ENCODE measurements at places on chromosomes 1 and 21. TPM values are rescaled to one million over a fixed set of nuclear protein-coding genes. Genes with fewer than 3 reads are reported as not detected.

- no peak for DNase-seq
Measured at GRCh38 chr1:117606649-117607430, 992 bp downstream of the TENT5C start.

DNA sequence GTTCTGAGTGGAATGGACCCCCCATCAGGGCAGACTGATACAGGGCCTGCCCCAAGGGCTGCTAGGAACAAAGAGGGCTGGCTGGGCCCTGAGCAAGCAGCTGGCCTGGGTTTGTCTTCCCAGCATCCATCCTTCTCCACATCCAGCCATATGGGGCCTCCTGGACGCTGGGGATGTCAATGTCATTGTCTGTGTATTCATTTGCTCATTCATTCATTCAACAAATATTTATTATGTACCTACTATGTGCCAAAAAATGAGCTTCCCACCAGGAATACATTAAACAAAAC is 15.6 kb upstream of the ECE1 start:
- no peak for DNase-seq

DNA sequence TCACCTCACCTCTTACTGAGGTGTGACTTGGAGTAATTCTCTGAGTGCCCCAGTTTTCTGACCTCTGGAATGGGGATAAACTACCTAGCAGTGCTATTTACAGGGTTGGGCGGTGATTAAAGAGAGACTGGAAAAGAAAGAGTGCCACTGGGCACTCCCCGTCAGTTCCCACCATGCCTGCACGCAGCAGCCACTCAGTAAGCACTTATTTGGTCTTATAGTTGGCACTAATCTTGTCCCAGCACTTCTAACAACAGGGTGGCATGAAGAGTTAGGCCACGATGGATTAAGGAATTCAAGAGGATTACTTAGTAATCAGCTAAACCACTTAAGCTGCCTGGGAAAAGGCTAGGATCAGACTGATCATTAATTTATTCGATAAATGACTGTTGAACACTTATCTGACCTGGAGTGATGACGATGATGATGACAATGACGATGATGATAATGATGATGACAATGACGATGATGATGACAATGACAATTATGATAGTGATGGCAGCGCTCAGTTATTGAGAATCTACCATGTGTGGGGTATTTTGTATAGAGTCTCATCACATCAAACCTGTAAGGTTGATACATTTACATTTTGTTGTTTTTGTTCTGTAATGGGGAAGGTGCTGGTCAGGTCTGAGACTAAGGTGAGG is 5.4 kb downstream of the CITED4 start:
- DNase-seq = no peak

DNA sequence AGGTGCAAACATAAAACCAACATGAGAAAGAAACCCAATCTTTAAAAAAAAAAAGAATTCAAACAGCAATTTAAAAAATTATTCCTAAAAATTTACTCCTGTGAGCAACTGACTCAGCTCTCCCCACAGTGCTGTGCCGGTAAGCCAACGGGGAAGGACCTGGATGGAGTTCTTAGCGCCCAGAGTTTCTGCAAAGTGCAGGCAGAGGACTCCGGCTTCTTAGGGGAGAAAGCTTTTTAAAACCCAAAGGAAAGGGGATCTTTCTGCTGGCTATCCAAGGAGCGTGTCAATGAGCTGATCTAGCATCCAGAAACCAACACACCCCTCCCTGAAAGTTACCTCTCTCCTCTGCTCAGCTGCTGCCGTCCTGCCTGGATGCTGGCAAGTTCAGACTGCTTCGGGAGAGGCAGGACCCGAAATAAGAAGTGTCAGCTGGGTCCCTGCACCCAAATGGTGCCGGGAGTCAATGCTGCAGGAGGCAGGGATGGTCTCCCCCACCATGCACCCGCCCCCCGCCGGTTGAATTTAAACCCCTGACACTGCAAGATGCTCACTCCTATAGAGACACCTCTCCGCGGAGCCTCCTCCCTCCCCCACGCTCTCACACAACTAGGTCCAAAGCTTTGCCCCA is 32.2 kb upstream of the H6PD start:
- no peak for DNase-seq

GRCh38 chr1:223426936-223427335 is 33.7 kb downstream of the CCDC185 start:
- DNase-seq = no peak

DNA sequence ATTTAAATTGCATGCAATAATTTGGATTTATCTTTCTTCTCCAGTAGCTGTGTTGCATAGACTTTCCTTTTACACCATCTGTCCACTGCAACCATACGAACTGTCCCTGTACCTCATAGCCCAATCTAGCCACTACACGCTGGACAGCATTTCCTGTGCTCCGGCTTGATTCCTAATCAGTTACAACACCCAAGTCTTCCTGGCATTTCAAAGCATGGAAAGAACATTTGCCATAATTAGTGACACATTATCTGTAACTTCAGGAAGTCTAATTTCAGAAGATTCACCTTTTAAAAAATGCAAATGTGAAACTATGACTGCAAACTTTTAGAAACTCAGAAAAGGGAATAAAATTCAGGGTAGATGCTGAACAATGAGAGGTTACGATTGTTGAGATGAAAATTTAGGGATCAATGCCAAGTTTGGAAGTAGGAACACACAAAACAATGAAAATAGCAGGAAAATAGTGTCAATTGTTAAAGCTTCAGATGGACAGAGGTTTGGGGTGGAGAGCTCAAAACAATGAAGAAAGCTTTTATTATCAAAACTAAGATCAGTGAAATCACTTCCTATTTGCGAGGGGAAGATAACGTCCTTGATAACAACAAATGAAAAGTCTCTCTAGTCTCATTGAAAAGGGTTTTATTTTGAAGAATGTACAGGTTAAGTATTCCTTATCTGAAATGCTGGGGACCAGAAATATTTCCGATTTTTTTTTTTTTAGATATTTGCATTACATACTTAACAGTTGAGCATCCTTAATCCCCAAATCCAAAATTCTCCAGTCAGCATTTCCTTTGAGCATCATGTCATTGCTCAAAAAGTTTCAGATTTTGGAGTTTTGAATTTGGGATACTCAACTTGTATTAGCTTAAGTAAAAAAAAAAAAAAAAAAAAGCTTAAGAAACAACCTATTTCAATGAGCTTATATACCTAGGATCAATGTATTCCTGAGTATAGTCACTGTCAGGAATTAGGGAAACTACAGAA is 107.3 kb downstream of the FNBP1L start:
- no peak for DNase-seq

- DNase-seq = no peak
Measured at GRCh38 chr1:244074559-244075171, 23.6 kb downstream of the ZBTB18 start.

GRCh38 chr1:36977731-36978406 is 56.4 kb downstream of the GRIK3 start:
- DNase-seq = no peak

GRCh38 chr1:8939362-8939995 is 6.2 kb upstream of the CA6 start:
- no peak for DNase-seq

GRCh38 chr1:54362881-54363340 is 43.3 kb downstream of the SSBP3 start:
- DNase-seq = no peak

DNA sequence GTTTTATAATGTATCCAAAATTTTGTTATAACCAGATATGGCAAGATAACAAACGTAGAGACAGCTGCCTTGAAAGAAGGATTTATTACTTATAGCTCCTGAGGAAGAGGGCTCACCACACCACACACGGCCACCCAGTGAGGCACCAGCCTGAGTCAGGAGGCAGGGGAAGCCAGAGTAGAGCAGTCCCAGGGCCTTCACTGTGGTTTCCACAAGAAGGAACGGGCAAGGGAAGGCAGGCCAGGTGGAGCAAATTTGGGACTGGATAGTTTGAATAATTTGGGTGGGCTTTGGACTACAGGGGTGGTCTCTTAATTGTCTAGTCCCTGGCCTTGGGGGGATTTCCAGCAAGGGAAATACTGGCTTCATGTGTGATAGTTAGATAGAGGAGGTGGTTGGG is 72.5 kb downstream of the RRAGC start:
- no peak for DNase-seq

DNA sequence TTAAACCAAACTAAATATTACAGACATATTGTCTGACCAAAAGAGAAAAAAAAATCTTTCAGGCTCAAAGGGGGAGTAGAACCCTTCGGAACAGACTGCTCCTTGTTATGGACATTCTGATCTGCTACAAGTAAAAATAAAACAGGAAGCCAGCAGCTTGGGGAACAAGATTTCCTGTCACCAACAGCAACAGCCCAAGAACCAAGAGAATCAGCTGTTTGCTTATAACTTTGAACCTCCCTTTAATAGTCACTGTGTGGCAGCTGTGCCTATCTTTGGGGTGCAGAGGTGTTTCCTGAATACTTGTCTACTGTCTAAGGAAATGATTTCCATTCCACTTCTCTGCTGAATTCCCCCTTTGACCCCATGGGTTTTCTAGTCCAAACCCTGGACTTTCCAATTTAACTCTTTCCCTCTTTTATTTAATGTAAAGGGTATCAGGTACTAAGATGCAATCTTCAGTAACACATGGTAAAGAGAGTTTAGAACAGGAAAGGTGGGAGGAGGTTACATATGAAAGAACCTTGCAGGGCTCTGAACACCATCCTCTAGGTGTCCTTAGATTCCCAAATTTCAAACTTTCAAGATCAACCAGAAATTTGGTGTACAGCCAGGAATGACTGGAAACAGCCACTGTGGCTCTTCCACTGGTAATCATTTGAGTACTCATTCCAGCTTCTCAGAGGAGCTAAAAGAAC is 38.6 kb downstream of the GPR3 start:
- DNase-seq = no peak

- no peak for DNase-seq
Measured at GRCh38 chr1:180917306-180918065, 4.8 kb downstream of the KIAA1614 start.

GRCh38 chr1:224809613-224810012 is 119.9 kb upstream of the DNAH14 start:
- no peak for DNase-seq

- no peak for DNase-seq
Measured at GRCh38 chr1:24748191-24749121, 3.2 kb downstream of the CLIC4 start.

GRCh38 chr1:61247051-61247825 is 164.9 kb downstream of the NFIA start:
- DNase-seq = no peak

GRCh38 chr1:165300400-165300903 is 56.1 kb downstream of the LMX1A start:
- no peak for DNase-seq

DNA sequence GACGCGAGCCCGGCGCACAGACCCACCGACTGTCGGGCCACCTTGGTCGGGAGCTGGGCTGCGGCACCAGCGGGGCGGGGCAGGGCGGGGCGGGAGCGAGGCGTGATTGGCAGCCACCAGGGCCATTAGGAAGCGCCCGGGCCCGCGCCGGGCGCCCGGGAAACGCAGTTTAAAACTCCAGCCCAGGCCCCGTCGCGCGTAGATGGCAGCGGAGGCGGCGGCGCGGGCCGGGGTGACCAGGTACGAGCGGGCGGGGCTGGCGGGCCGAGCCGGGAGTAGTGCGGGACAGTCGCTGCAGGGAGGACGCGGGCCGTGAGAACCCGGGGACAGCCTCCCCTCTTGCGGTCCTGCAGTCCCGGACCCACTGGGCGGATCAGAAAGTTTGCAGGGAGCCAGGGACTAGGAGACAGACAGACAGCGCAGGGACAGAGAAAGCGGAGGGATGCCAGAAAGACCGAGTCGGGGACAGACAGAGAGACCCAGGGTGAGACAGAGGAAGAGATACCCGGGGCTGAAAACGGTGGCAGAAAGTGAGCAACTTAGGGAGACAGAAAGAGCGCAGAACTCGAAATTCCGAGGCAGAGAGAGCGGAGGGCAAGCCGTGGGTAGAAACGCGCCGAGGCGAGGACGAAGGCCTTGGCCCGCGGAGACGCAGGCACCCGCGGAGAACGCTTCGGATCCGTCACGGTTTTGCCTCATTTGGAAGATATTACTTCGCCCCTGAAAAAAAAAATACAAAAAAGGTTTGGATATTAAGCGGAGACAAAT is at the start of gene DMBX1:
Gene DMBX1, plus strand, starts transcription at position 199 of the 768 bp plus-strand sequence. CDS start 17,175 bp downstream, outside the sequence.
- DNase-seq = no peak

- no peak for DNase-seq
Measured at GRCh38 chr1:12521096-12521495, 96.9 kb downstream of the DHRS3 start.

GRCh38 chr21:18117176-18117575 is 127.5 kb upstream of the CHODL start:
- DNase-seq = no peak

- DNase-seq = no peak
Measured at GRCh38 chr1:224539971-224540370, 76.1 kb upstream of the CNIH3 start.

DNA sequence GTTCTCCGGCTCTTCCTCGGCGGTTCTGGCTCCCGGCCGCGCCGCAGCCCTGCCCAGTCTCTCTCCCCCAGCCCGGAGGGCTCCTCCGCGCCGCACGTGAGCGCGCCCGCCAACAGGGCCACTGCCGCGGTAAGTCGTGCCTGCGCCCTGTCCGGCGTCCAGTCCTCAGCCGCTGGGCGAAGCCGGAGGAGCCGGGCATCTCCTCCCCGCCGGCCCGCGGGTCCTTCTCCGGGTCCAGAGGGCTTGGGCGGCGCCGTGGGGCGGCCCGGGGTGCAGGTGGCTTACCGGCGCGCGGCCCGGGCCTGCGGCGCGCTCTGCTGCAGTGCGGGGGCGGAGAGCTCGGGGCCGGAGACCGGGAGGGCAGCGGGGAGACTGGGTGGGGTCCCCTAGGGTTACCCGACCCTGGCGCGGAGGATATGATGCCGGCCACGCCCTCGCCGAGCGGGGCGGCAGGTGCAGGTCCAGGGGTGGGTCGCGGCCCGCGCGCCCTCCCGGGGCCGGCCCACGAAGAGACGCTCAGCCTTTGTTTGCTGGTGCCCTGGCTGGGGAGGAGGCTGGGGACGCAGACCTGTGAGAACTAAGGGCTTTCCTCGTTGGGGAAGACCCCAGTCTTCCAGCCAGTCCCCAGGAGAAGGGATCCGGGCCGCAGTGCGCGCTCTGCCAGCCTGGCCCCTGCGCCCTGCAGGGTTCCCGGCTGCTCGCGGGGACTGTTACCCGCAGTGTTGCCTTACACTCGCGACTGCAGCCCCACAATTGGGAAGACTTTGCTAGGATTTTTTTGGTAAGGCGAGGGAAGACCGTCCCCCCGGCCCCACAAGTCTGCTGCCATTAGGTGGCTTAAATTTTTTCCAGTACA is at the start of gene DOP1B:
Gene DOP1B, plus strand, starts transcription at position 10 of the 856 bp plus-strand sequence. CDS start 7,910 bp downstream, outside the sequence.
- DNase-seq = no peak

GRCh38 chr21:25895565-25896205 is 160.9 kb downstream of the GABPA start:
- no peak for DNase-seq

Gene ZNF684
- 2.3 TPM for polyA plus RNA-seq

Gene FMO5
- polyA plus RNA-seq = 1.2 TPM

Gene SLC2A1
- 140 TPM for polyA plus RNA-seq

Gene RORC
- polyA plus RNA-seq = not detected

Gene CD1E
- not detected for polyA plus RNA-seq

Gene SYCP1
- polyA plus RNA-seq = not detected

Gene AADACL4
- polyA plus RNA-seq = not detected

Gene OLFML3
- 105 TPM for polyA plus RNA-seq

Gene ZNF672
- 10.9 TPM for polyA plus RNA-seq

Gene IGSF5
- polyA plus RNA-seq = not detected

Gene PADI4
- polyA plus RNA-seq = not detected

Gene OR2L2
- not detected for polyA plus RNA-seq

Gene FAM167B
- polyA plus RNA-seq = 0.40 TPM

Gene ARHGEF10L
- polyA plus RNA-seq = 7.8 TPM

Gene RGS21
- polyA plus RNA-seq = not detected

All from AG04450 (cell line).